ENCODE measurements at places on chromosomes 13 and 19.

DNA sequence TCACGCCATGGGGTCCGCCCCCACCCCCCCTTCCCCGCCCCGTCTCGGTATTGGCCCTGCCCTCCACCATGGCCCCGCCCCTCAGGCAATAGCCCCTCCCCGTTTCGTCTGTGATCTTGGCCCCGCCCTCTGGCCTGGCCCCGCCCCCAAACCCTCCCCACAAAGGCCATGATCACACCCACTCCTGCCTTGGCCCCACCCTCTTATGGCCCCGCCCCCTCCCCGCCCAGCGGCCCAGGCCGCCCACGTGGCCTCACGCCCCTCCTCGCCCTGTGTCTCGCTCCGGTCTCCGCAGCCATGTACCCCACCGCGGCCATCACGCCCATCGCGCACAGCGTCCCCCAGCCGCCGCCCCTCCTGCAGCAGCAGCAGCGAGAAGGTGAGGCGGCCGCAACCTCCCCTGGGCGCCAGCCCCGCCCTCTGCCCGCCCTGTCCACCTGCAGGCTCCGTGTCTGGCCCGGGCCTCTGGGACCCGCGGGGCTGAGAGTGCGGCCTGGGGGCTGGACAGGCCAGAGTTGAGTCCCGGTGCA is 61.3 kb downstream of the CELF5 start:
- no peak for DNase-seq

DNA sequence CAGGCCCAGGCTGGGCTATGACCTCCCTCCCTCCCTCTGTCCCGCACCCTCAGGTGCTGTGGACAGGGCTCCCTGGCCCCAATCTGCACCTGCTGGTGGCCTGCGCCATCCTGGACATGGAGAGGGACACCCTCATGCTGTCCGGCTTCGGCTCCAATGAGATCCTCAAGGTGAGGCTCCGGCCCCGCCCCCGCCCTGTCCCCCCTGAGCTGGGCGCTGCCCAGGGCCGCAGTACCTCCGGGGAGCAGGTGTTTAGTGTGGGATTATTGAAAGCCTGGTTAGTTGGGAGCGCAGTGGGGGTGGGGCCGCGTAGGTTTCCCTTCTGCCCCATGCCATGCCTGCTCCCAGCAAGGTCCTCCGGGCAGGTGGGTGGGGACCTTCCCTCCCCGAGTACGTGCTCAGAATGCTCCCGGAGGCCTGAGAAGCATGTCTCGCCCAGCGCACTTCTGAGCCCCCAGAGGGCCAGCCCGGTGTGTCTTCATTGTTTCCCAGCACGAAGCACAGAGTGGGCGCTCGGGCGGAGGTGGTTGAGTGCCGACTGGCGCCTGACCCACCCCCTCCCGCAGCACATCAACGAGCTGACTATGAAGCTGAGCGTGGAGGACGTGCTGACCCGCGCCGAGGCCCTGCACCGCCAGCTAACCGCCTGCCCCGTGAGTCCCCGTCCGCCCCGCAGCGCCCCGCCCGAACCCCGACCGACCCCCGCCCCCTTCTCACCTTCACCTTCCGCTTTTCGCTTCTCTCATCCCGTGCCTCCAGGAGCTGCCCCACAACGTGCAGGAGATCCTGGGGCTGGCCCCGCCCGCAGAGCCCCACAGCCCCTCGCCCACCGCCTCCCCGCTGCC is 8.8 kb downstream of the IL4I1 start:
- no peak for DNase-seq

GRCh38 chr19:58396691-58397532 is 1.5 kb downstream of the RNF225 start:
- DNase-seq, result no peak

DNA sequence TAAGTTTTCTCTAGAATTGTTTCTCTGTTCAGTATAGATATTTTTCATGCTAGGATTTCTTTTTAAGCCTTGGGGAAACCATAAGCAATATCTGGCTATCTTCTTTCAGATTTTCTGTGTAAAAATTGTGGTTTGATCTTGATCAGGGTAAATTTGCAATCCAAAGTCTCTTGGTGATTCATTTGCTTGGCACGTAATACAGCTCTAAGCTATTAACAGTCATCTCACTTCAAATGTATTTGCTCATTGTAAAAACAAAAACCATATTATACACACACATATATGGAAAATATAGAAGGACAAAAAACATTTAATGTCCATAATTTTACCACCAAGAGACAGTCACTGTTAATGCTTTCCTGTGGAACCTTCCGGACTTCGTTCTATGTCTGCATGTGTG is 191.0 kb downstream of the SHISA2 start:
- no peak for DNase-seq

- DNase-seq, result no peak
Observed at GRCh38 chr19:28831462-28831861, 381.5 kb downstream of the UQCRFS1 start.

- DNase-seq, result no peak
Observed at GRCh38 chr13:76912476-76912875, 26.3 kb upstream of the KCTD12 start.

- DNase-seq, result no peak
Observed at GRCh38 chr13:74062933-74063332, 71.3 kb downstream of the KLF12 start.

DNA sequence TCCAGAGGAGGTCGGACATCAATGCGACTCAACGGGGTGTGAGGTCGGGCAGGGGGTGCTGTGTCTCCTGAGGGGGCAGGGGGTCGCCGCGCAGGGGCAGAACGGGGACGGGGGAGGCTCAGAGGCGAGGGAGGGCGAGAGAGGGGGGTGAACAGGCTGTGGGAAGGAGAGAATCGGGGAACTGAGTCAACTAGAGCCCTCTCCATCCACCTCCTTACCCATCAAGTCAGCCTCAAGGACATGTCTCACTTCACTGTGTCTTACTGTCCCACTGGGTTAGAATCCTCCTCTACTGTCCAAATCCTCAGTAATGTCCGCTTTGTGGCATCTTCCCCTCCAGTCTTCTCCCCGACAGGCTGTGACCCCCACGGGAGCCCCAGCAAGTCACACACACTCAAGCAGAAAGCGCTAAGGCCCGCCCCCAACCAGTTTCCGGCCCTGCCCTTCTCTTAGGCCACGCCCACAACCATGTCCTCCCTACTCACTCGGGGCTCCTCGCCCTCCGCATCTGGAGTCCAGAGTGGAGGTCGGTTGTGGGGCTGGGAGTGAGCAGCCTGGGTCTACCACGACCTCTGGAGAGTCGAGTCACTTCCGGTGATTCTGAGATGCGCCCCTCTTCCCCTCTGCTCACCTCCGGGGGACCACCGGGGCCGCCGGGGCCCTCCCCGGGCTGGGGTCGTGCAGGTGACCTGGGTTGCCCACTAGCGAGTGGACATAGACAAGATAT is 9.3 kb downstream of the PLEKHA4 start:
- DNase-seq, result peak; percentile 70

DNA sequence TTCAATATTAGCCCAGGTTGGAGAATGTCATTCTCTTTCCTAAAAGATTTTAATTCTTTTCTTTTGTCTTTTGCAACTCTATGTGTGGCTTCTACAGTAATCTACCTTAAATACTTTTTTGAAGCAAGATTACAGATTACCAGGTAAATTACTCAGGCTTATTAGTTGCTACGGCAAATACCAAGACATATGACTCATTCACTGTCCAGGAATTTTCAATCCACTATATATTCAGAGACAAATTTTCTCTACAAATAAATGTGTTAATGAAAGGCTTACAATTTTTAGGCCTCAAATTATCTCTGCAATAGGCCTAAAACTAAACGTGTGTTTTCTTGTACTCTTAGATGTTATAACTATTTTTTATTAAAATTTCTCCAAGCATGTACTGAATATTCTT is 631.3 kb downstream of the DIAPH3 start:
- DNase-seq, result no peak

DNA sequence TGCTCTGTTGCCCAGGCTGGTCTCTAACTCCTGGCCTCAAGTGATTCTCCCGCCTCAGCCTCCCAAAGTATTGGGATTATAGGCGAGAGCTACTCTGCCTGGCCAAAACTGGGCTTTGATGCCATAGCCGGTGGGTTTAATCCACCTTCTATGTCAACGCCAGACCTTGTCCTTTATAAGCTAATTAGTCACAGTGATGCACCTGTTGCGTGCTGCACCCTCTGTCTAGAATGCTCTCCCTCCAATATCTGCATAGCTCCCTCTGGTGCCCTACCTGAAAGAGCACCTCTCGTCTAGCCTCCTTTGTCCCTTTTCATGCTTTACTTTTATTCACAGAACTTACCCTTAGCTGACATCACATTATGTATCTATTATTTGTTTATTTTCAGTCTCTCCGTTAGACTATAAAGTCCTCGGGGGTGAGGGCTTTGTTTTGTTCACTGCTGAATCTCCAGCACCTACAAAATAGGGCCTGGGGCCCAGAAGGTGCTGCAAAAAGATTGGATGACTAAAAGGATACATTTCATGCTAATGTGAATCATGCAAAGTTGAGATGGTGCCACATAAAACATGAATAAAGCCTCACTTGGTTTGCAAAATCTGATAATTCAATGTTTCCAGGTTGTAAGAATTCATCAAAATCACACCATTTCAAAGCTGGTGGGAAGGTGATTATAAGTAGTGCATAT is 148.1 kb downstream of the USP12 start:
- DNase-seq, result no peak

DNA sequence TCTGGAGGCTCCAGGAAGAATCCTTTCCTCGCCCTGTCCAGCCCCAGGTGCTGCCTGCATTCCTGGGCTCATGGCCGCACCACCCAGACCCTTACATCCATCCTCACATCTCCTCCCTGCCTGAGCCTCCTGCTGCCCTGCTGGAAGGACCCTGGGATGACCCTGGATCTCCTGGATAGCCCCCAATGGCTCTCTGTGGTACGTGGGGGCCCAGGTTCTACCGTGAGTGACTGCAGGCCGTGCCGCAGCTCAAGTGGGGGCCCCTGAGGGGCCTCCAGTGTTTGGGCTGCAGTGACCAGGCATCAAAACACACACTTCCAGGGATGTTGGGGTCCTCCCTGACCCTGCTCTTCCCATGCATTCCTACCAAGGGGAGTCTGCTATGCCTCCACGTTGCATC is 8.3 kb upstream of the MCF2L start:
- DNase-seq, result no peak

DNA sequence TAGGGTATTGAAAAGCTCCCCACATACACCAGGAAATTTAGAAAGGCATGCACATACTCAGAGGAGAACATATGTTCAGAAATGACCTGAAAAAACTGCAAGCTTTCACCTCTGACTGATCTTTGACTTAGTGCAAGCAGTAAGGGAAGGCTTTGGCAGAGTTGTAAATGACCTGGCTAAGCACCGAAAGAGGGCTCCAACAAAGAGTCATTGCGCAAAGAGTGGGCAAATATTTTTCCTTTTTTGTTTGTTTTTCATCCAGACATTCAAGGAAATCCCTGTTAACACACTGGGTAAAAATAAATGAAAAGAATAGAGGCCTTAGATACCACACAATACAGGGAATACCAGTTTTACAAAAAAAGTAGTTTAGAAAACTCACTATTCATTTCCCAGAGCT is 5.2 kb upstream of the ZNF233 start:
- no peak for DNase-seq

DNA sequence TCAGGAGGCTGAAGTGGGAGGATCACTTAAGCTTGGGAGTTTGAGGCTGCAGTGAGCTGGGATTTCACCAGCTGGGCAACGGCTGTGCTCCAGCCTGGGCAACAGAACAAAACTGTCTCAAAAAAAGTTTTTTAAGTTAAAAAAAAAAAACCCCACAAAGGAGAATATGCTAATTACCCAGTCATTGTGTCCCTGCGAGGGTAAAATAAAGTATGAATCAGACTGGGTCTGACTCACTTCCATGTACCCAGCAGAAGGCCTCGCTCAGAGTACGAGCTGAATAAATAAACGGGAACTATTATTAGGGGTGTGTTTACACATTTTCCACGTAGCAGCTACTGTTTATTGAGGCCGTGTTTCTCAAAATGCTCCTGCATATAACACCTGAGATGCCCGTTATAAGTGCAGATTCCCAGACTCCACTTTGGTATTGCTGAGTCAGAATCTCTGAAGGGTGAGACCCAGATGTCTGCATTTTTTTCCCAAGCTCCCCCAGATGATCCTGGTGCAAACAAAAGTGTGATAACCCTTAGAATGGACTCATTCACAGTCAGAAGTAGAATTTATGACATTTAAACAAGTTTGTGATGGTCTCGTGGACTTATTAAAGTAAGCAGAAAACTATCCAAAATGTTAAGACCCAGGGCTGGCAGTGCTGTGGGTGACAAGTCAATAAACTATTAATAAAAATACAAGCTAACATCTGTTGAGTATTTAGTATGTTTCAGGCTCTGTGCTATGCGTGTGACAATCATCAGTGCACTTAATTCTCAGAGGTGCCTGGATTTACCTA is 28.2 kb downstream of the KCNC3 start:
- no peak for DNase-seq

GRCh38 chr13:112574834-112575613 is 12.9 kb downstream of the TUBGCP3 start:
- no peak for DNase-seq

- DNase-seq, result no peak
Observed at GRCh38 chr13:33956346-33956745, 138.4 kb downstream of the RFC3 start.

DNA sequence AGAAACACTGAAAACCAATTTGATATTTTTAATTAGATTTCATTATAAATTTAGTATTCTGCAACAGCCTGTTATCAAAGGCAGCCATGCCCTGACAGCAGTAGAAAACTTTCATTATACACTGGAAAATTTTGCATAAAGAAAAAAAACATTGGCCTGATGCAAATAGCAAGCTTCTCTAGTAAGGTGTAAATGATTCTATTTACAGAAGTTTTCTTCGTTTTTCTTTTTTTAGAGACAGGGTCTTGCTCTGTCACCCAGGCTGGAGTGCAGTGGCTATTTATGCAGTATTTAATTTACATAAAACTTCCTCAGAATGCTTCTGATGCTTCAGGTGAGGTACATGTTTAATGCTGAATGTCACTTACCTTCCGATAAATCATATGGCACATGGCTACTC is 67.0 kb downstream of the ABCC4 start:
- DNase-seq, result no peak

GRCh38 chr13:80563439-80563838 is 222.5 kb upstream of the SPRY2 start:
- no peak for DNase-seq

DNA sequence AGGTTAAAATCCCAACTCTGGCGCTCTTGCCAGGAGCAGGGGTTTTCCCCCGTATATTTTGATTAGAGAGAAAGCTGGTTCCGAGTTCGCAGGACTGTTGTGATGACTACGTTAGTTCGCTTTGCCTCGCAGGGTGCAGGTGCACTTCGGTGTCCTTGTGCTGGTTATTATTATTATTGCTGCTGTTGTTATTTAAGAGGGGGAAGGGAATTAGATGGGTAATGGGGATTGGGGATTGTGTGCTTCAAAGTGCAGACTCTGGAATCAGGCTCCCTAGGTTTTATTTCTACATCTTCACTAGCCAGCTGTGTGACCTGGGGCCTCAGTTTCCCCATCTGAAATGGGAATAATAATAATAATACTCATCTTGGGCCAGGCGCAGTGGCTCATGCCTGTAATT is 15.2 kb downstream of the ACP7 start:
- DNase-seq, result no peak
